ENCODE measurements at places on chromosomes 2 and 18.
A peak's percentile ranks its signal among the peaks of the same experiment; 100 is the strongest.

DNA sequence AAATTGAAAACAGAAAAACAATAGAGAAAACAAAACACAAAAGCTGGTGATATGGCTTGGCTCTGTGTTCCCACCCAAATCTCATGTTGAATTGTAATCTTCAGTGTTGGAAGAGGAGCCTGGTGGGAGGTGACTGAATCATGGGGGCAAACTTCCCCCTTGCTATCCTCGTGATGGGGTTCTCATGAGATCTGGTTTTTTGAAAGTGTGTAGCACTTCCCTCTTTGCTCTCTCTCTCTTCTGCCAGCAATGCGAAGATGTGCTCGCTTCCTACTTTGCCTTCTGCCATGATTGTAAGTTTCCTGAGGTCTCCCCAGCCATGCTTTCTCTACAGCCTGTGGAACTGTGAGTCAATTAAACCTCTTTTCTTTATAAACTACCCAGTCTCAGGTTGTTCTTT is 112.3 kb upstream of the UXS1 start:
- DNase-seq, result no peak
- H3K4me3 ChIP-seq, result no peak overlapping the region
- H3K27me3 ChIP-seq, result no peaks in the 10 kb centered on the region

GRCh38 chr2:63587814-63588384 is 378 bp downstream of the WDPCP start:
- H3K27me3 ChIP-seq, result no peaks in the 10 kb centered on the region
- H3K36me3 ChIP-seq, result no peaks in the 10 kb centered on the region
- H3K27ac ChIP-seq, result peak overlapping the region; percentile 42
- peaks cover 8% of the 10 kb centered on the region for H3K4me1 ChIP-seq

DNA sequence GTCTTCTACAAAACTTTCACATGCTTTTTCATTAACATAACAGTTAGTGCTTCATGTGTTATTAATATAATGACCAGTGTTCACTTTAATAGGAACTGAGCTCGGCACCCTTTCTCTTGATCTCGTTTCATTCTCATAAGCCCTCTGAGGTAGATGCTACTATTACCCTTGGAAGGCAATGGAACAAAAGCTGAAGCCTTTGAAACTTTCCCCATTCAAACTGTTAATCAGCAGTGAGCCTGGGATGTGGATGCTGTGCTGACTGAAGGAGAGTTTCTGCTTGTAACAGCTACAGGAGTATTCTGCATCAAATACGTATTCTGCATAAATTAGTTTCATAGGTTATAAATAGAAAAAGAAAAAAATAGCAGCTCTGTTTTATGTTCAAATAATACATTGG is 904.0 kb upstream of the CDH2 start:
- no peaks in the 10 kb centered on the region for H3K27me3 ChIP-seq
- H3K27ac ChIP-seq, result no peak overlapping the region
- H3K4me3 ChIP-seq, result no peak overlapping the region
- H3K36me3 ChIP-seq, result no peaks in the 10 kb centered on the region

DNA sequence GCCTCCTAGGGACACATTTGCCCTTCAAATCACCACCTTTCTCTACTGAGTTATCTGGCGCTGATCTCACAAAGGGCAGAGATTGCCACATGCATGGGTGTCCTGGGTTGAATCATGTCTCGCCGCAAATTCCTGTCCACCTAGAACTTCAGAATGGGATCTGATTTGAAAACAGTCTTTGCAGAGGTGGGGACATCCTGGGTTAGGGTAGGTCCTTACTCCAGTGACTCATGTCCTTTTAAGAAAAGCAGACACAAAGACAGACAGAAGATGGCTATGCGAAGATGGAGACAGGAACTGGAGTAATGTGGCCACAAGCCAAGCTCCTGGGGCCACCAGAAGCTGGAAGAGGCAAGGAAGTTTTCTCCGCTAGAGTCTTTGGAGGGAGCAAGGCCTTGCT is 197.4 kb upstream of the SMIM21 start:
- no peaks in the 10 kb centered on the region for H3K4me1 ChIP-seq

Data from thyroid gland (tissue), 4 donors.